Dermis blood vessel endothelial cell (primary cell): ENCODE measurements at places on chromosomes 2 and 18.
A peak's percentile ranks its signal among the peaks of the same experiment; 100 is the strongest.

GRCh38 chr2:21033237-21034155 is 10.4 kb downstream of the APOB start:
- no peak for DNase-seq

DNA sequence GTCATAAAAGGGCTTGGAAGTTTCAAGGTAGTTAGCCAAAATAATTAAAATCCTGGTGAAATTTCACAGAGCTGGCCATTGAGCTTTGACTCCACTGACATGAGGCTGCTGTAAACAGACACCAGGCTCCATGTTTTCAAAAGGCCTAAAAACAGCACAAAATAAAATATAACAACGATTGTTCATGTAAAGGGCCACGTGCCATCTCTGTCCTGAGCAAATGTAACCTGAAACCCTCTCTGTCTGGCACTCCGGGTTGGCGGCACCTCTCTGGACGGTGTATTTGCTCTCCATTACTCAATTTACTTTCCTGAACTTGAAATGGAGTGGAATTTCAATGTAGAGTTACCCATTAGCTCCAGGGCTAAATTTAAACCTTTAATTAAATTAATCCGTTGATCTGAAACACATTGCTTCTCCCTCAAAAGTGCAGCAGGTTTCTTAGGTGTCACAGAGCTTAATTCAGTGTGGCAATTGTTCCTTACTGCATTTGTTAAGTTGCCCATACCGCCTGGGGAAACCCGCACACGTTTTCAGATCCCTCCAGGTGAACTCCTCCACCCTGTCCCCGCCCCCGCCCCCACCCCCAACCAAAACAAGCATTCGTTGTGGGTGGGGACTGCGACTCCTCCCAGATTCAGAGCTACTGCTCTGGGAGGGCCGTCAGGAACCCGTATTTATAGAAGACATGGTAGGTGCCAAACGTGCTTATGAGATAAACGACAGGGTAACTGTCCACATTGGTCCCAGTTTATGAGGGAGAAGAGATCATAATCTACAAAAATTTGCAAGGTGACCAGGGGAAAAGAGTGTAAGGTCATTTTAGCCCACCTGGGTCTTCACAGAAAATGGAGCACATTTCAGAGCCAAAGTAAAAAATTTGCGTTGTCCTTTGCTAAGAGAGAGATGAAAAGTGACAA is 1.2 kb upstream of the CABLES1 start:
- peak; percentile 31 for DNase-seq

- DNase-seq: peak; percentile 46
Observed at GRCh38 chr2:71347517-71347916, 15.9 kb downstream of the ZNF638 start.

DNA sequence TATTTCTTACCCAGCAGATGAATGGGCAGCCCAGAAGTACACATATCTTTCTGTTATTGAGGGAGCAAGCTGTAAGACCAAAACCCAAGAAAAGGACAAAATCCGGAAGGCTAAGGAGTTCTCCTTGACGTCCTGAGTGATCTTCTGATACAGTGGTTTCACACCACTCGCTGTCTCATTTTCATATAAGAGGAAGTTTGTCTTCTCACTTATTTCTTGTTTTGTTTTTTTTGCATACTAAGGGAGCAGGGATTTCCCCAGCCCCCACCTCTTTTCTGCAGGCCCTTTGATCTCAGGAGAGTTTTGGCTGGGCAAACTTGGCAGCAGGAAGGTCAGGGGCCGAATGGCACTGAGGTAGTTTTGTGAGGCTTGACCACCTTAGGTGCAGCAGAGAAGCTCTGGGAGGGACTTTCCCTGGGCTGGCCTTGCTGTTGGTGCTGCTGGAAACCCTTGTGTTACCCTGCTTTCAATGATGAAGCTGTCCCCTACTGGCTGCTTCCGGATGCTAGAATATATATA is 13.3 kb downstream of the CHRNA1 start:
- no peak for DNase-seq

GRCh38 chr18:647304-647703 is 10.1 kb upstream of the TYMS start:
- no peak for DNase-seq

DNA sequence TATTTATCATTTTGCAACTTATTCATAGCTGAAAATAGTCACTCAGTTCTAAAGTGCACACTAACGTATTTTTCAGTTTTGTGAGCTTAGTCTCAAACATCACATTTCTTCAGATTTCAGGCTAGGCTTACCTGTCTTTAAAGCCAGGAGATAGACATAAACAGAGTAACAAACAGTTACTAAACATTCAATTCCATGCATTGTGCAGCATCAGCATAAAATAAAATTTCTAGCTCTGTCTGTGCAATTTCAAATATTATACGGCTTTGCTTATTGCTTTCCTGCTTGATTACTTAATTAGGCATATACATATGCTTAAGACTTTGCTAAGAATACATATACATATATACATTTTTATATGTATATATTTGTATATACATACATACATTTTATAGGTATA is 637.0 kb downstream of the NR4A2 start:
- no peak for DNase-seq

GRCh38 chr18:35192415-35192814 is 48.4 kb upstream of the ZNF397 start:
- DNase-seq: no peak
